ENCODE measurements at places on chromosomes 11 and 22. TPM values are rescaled to one million over a fixed set of nuclear protein-coding genes. Genes with fewer than 3 reads are reported as not detected.

DNA sequence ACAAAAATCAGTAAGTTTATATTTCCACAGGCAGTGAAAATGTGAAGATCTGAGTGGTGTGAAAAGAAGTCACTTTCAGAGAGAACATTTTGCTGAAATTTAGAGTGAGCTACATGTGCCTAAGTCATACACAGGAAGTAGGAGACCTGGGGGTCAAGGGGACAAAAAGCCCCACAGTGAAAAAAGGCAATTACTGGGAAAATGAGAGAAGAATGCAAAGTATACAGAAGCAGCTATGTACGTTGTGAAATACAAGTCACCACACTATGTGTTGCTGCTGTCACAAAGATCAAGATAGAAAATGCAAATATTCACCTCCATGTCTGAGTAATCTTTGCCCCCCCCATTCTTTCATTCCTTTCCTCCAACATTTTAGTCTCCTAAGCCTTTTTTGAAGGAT, 21.6 kb upstream of the SESN3 start:
- no peak overlapping the region for H3K4me3 ChIP-seq
- peaks cover 37% of the 10 kb centered on the region for H3K4me1 ChIP-seq
- DNase-seq = no peak
- no peaks in the 10 kb centered on the region for H3K27me3 ChIP-seq

DNA sequence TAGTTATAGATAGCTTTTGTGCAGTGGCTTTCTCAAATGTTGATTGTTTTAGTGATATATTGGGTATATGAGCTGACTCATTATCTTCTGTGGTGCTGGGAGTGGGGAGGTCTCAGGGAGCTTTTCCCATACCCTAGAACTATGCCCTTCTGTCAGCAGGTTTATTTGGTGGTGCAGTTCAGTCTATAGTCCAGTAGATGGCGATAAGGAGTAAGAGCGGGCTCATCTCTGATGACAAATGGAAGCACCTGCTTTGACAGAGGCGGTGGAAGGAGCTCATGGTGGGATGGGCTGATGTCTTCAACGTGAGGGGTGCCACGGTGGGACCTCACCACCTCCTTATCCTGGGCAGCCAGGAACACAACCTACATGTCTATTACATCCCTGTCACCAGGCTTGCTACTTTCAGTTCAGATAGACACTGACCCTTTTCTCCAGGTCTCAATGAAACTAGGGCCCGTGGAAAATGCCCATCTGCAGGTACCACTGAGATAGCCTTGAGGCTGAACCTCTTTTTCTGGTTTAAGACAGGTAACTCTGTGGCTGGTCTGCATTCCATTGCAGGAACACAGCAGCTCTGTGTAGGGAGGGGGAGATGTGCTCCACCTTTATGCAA, 13.0 kb upstream of the OR6A2 start:
- no peak overlapping the region for H3K27ac ChIP-seq
- H3K4me3 ChIP-seq = no peak overlapping the region
- H3K4me1 ChIP-seq = no peaks in the 10 kb centered on the region
- no peaks in the 10 kb centered on the region for H3K36me3 ChIP-seq

GRCh38 chr11:65852508-65853245, 5.3 kb downstream of the CFL1 start:
- no peak overlapping the region for H3K4me3 ChIP-seq
- DNase-seq = peak; percentile 28
- no peak overlapping the region for H3K27ac ChIP-seq

GRCh38 chr11:117715801-117716200, 81.2 kb downstream of the DSCAML1 start:
- no peak overlapping the region for H3K4me3 ChIP-seq
- no peak for DNase-seq
- H3K36me3 ChIP-seq = no peaks in the 10 kb centered on the region
- H3K4me1 ChIP-seq = no peaks in the 10 kb centered on the region

CLTCL1 gene
- total RNA-seq = 14.6 TPM

- no peaks in the 10 kb centered on the region for H3K36me3 ChIP-seq
- H3K27me3 ChIP-seq = no peaks in the 10 kb centered on the region
- no peak for DNase-seq
- peaks cover 8% of the 10 kb centered on the region for H3K4me1 ChIP-seq
Measured at GRCh38 chr22:39571538-39571937, 985 bp downstream of the CACNA1I start.

CD3E gene
- 3.4 TPM for total RNA-seq

MPPED2 gene
- 4.6 TPM for total RNA-seq

DNA sequence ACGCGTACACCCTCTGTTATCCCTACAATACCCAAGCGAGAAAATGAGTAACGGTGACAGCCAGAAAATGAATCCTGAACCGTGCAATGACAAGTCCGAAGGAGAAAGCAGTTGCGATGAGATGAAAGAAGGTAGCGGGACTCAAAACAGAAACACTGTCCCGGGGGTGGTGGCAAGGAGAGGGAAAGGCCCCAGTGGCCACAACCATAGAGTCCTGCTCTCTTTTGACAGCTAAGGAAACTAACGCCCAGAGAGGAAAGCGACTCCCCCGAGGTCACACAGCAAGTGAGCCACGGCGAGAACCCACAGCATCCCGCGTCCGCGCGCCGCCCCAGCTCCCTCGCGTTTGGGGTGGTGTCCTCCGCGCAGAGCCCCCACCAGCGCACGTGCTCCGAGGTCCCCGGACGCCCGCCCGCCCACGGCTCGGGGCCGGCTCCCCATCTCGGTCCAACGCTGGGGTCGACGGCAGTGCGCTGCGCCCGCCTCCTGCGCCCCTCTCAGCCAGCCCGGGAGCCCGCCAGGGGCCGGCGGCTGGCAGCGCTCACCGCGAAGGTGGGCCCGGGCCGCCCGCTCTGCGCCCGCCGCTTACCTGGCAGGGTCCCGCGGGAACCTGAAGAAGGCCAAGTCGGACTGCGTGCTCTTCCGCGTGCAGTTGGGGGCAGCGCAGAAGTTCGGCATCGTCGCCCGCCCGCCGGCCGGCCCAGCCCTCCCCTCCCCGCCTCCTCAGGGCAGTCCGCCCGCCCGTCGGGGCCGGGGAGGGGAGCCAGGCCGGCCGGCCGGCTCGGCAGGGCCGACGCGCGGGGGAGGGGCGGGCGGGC, 564 bp downstream of the THAP12 start:
- H3K27me3 ChIP-seq = no peaks in the 10 kb centered on the region
- H3K4me3 ChIP-seq = peak overlapping the region; percentile 27
- H3K4me1 ChIP-seq = peaks cover 34% of the 10 kb centered on the region

GLB1L2 gene
- total RNA-seq = 1.5 TPM

- DNase-seq = no peak
- H3K27ac ChIP-seq = no peak overlapping the region
- H3K4me3 ChIP-seq = no peak overlapping the region
- H3K36me3 ChIP-seq = no peaks in the 10 kb centered on the region
- no peaks in the 10 kb centered on the region for H3K27me3 ChIP-seq
Measured at GRCh38 chr11:57353036-57353435, 14.9 kb downstream of the P2RX3 start.

SLC3A2 gene
- total RNA-seq = 170 TPM

- no peak overlapping the region for H3K27ac ChIP-seq
- DNase-seq = no peak
- no peak overlapping the region for H3K4me3 ChIP-seq
- no peaks in the 10 kb centered on the region for H3K27me3 ChIP-seq
- no peaks in the 10 kb centered on the region for H3K4me1 ChIP-seq
Measured at GRCh38 chr11:134597452-134597851, 185.4 kb upstream of the B3GAT1 start.

DNA sequence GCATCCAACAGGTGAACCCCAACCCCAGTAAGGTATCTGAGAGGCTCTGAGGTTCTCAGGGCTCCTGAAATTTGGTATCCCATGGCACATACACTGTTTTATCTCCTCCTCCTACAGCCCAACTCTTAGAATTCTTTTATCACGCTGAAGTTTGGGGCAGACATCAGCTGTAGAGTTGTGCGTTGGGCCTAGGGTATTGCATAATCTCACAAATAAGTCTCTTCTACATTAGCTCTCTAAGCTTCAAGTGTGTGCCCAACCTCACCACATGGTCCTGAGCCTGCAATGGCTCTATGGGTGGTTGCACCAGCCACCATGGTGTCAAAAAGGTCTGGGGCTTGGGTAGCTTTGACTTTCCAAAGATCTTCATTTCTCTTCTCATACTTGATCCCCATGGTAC, 603.0 kb downstream of the BUD13 start:
- H3K36me3 ChIP-seq = no peaks in the 10 kb centered on the region
- H3K27ac ChIP-seq = no peak overlapping the region
- no peaks in the 10 kb centered on the region for H3K27me3 ChIP-seq
- DNase-seq = no peak
- no peak overlapping the region for H3K4me3 ChIP-seq

DNA sequence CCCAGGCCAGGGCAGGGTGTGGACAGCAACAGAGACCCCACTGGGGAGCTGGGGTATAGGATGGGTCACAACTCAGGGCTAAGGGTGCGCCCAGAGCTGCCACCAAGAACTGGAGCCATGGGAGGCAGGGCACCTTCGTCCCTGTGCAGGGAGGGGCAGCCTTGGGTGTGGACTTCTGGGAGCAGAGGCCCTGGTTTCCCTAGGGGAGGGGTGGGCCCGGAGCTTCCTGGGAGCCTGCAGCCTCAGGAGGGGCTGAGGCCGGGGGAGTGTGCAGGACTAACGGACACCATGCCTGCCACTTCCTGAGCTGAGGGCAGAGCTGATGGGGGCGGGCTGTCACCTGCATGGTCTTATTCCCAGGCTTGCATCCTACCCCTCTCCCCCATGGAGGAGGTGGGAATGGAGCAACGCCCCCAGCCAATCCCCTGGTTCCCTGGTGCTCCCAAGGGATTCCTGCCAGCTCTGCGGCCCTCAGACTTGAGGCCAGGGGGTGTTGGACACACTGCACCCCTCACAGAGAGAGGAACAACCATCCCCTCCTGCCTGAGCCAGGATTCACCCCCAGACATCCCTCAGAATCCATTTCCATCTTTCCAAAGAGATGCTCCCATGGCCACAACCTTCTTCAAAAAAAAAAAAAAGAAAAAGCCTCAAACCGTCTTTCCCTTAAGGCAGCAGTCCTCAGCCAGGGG, 225.7 kb downstream of the CTTN start:
- DNase-seq = no peak
- no peaks in the 10 kb centered on the region for H3K27me3 ChIP-seq
- no peak overlapping the region for H3K4me3 ChIP-seq

SAA4 gene
- total RNA-seq = not detected

ASPHD2 gene
- 0.50 TPM for total RNA-seq

DNA sequence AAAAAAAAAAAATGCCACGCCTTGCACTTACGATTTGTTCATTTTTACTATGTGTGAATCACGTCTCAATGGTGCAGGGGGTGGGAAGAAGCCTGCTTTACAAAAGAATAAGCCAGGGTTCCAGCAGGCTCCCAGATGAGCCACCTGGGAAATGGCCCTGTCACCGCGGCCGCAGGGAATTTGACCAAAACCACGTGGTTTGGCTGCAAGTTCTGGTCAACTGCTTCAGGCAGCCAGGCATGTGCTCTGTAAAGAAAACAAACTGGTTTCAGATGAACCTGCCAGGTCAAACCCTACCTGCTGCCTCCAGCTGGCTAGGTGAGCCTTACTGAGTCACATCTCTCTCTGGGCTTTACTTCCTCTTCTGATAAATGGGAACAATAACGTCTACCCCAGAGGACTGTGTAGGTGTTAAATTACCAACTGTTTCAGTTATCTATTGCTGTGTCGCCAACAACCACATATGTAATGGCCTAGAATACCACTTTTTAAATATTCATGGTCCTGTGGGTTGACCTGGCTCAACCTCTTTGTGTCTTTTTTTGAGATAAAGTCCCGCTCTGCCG, 30.5 kb upstream of the GCAT start:
- H3K4me1 ChIP-seq = peaks cover 8% of the 10 kb centered on the region
- DNase-seq = peak; percentile 73
- no peak overlapping the region for H3K4me3 ChIP-seq
- H3K27ac ChIP-seq = no peak overlapping the region

DNA sequence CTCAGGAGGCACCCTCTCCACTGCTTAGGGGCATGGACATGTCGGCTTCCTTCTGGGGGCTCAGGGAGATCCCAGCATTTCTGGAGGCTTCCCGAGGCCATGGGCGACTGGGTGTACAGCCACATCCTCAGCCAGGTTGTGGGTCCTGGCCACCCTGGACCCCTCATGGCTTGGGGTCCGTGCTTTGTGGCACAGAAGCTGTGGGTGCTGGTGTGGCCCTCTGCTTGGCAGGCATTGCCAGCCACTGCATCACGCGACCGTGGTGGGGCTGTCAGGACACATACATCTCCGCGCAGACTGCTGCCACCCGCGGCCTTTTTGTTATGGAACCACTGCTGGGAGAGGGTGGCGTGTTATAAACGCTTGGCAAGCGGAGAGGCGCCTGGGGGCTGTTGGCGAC, 1174.9 kb downstream of the BRD1 start:
- H3K4me1 ChIP-seq = no peaks in the 10 kb centered on the region
- no peak for DNase-seq
- no peaks in the 10 kb centered on the region for H3K36me3 ChIP-seq

- H3K36me3 ChIP-seq = no peaks in the 10 kb centered on the region
- DNase-seq = no peak
- H3K27ac ChIP-seq = no peak overlapping the region
- no peak overlapping the region for H3K4me3 ChIP-seq
Measured at GRCh38 chr11:57120192-57120965, 61.4 kb upstream of the LRRC55 start.

DNA sequence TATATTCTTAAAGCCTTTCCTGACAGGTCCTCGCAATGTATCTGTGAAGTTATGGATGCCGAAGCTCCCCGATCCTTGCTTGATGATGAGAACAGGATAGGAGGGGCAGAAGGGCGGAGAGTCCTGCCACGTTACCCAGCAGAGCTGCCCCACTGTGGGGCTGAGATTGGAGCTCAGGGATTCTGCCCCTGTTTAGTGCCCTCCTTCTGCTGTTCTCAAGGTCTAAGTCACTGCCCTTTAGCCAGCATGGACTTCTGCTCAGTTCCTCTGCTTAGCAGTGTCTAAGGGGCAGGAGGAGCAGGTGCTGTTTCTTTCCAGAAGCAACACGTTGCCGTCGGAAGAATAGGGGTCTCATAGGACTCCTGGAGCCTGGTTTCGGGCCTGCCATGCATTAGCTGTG, 164.2 kb upstream of the B3GAT1 start:
- no peaks in the 10 kb centered on the region for H3K27me3 ChIP-seq
- H3K27ac ChIP-seq = no peak overlapping the region
- DNase-seq = no peak
- H3K4me1 ChIP-seq = no peaks in the 10 kb centered on the region
- H3K36me3 ChIP-seq = no peaks in the 10 kb centered on the region
- H3K4me3 ChIP-seq = no peak overlapping the region

- H3K36me3 ChIP-seq = no peaks in the 10 kb centered on the region
- H3K27me3 ChIP-seq = no peaks in the 10 kb centered on the region
- H3K4me1 ChIP-seq = no peaks in the 10 kb centered on the region
- DNase-seq = no peak
- no peak overlapping the region for H3K27ac ChIP-seq
Measured at GRCh38 chr22:49543876-49544275, 283.8 kb downstream of the BRD1 start.

- peaks cover 20% of the 10 kb centered on the region for H3K36me3 ChIP-seq
- no peak for DNase-seq
- no peaks in the 10 kb centered on the region for H3K27me3 ChIP-seq
- no peak overlapping the region for H3K4me3 ChIP-seq
- no peak overlapping the region for H3K27ac ChIP-seq
- no peaks in the 10 kb centered on the region for H3K4me1 ChIP-seq
Measured at GRCh38 chr22:27985323-27986275, 66.5 kb upstream of the PITPNB start.

GRCh38 chr22:44529827-44530523, 31.9 kb upstream of the RTL6 start:
- no peak overlapping the region for H3K27ac ChIP-seq
- no peak for DNase-seq
- H3K27me3 ChIP-seq = no peaks in the 10 kb centered on the region
- no peak overlapping the region for H3K4me3 ChIP-seq
- H3K36me3 ChIP-seq = no peaks in the 10 kb centered on the region

Measured in adrenal gland (tissue), 19 donors.